ENCODE measurements at places on chromosomes 5 and 9.

- peak; percentile 82 for DNase-seq
Observed at GRCh38 chr5:79133657-79134451, 22.2 kb downstream of the BHMT start.

DNA sequence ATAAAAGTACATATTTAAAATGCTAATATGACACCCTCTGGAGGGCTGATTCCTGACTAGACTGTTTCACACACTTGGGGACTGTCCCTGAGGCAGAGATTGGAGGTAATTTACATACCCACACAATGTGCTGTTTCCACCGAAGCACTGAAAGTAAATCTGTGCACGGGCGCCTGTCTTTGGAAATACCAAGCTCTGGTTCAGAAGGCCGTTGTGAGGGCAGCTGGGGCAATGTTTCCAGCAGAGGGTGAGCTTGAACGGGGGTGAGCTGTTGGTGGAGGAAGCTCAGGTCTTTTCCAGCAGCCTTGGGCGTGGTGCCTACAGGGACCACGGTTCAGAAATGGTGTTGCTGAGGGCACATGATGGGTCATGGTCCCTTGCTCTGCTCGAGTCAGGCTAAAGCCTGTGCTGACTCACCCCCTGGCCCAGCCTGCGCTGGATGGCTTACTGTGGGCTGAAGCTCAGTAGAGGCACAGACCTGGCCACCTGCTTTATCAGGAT is 25.8 kb upstream of the HMCN2 start:
- DNase-seq: no peak

- DNase-seq: no peak
Observed at GRCh38 chr9:97396256-97396655, 15.6 kb upstream of the TDRD7 start.

GRCh38 chr5:72654231-72654630 is 147.0 kb upstream of the ZNF366 start:
- DNase-seq: no peak

DNA sequence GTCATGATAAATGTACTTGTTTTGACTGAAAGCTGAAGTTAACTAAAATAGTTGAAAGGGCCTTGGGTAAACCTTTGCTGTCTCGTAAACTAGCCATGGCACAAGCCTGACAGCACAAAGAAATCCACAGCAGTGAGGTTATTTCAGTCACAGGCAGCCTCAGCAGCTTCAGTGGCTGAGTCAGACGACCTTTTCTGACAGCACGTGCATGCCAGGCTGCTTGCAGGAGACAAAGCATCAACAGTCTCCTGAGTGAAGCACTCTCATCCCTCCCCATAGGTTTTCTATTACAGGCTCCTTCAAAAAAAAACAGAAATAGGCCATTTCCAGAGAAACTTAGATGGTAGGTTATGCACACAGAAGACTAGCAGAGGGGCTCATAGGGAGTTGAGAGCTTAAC is 34.6 kb downstream of the OXCT1 start:
- peak; percentile 25 for DNase-seq

GRCh38 chr9:89658931-89659330 is 54.1 kb downstream of the GADD45G start:
- no peak for DNase-seq

DNA sequence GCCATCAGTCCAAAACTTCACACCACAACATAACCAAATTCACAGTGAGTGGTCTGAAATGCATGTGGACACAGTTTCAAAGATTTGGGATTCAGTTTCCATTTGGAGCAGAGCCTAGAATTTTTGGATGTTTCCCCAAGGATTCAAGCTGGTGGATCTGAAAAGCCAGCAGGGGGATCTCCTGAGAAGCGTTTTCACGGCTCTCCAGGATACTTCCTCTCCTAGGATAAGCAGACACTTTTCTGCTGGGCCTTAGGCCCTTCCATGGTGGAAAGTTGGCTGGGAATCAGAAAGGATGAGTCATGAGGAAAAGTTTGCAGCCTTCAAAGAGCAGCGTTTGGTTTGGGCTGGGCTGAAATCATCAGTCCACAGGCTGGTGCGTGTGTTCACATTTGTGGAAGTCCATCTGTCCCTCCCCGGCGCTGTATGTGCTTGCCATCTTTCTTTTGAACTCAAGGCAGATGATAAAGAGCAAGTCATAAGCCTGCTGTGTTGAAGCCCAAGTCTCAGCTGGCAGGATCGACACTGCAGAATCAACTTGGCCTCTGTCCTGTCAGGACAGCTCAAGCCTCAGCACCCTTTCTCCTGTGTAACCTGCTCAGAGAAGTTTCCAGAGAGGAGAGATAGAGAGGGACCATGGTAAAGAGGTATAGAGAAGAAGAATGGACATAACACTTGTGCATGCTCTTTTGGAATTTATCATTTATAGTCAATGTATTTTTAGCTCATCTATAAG is 152.6 kb upstream of the MSX2 start:
- DNase-seq: peak; percentile 82

DNA sequence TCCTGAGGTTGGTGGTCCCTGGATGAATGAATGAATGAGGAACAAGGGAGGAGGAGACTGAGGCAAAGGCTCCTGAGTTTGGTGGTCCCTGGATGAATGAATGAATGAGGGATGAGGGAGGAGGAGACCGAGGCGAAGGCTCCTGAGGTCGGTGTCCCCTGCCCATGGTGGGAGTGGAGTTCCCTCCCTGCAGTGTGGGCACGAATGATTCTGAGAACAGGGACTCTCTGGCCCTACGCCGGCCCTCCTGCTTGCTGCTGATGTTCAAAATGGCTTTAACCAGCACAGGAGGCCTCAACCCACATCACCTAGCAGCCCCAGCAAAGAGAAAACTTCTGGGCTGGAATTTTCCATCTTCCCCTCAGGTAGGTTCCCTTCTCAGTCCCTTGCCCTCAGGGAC is 377.8 kb downstream of the IRX2 start:
- DNase-seq: no peak

DNA sequence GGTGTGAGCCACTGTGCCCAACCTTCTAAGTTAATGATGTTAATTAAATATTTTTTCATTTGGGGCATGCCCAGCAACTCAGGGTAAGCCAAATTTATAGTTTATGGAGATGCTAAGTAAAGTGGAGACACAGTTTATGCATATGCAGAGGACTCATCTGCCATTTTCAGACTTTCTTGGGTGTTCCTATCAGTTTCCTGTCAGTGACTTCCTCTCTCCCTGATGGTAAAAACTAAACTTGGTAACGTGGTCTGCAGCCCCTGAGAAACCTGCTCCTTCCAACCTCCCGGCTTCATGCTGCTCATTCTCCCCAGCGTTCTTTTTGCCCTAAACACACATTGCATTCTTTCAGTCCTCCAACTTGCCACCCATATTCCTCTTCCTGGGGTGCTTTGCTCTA is 48.4 kb upstream of the TUT7 start:
- DNase-seq: no peak

DNA sequence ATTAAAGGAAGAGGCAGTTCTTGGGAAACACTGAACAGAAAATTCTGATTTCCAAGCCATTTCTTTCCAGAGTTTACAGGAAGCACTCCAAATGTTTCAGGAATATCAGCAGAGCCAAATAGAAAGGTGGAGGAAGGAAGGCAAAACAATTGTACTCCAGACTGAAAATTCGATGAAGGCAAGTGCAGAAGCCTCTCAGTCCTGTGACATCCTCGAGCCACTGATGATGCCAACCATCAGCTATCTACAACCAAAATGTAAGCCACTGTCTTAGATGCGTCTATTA is 2.2 kb downstream of the LMAN2 start:
- no peak for DNase-seq

- DNase-seq: no peak
Observed at GRCh38 chr9:101671567-101671966, 66.9 kb downstream of the GRIN3A start.

DNA sequence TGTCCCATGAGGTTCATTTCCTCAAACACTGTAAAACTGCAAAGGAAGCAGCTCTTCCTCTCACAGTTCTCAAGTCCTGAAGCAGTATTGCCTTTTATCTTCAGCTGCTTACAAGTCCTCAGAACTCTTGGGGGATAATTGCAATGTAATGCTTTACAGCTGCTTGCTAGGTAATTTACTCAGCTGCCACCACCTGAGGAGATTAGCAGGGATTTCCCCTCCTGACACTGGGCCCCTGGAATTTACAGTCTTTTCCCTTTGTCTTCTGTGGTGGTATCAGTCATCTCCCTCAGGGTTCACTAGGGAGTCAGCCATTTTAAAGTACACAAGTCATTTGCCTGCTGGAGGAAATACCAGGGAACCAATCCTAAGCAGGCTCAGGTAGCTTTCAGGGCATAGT is 754.3 kb upstream of the GRAMD2B start:
- no peak for DNase-seq

All from NCI-H460 (cell line).